ENCODE measurements at places on chromosomes 16 and 17.

- DNase-seq = no peak
These were observed 11.7 kb downstream of the TUBB3 start for GRCh38 chr16:89934611-89935553.

- peak; percentile 45 for DNase-seq
These were observed 922 bp upstream of the MRPL58 start for GRCh38 chr17:75011401-75012095.

- DNase-seq = no peak
These were observed 18.0 kb downstream of the APOH start for GRCh38 chr17:66211047-66211810.

DNA sequence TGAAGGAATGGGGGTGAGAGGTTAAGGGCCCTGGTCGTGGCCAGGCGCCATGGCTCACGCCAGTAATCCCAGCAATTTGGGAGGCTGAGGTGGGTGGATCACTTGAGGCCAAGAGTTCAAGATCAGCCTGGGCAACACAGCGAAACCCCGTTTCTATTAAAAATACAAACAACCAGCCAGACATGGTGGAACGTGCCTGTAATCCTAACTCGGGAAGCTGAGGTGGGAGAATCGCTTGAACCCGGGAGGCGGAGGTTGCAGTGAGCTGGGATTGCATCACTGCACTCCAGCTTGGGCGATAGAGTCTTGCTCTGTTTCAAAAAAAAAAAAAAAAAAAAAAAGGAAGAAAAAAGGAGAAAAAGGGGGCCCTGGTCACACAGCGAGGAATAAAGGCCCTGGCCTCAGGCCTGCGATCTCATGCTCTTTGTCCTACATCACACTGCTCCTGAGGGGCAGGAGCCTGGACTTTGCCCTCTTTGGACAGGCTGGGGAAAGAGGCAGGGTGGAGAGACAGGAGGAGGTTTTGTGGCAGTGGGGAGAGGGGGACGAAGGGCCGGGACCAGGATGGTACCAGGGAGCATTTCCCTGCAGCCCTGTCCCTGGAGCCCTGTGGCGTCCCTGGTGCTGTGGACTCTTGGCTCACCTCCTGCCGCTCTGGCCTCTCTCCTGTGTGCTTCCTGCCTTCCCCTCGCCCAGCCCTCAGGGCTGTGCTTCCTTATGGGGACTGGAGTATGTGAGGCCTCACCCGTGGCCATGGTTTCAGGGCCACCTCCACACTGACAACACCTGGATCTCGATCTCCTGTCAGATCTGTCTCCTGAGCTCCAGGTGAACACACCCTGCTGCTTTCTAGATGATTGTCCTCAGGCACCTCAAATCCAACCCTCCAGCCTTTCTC is 19.7 kb upstream of the SLC25A19 start:
- DNase-seq = no peak

GRCh38 chr17:73302189-73302588 is 9.6 kb downstream of the CDC42EP4 start:
- DNase-seq = no peak

DNA sequence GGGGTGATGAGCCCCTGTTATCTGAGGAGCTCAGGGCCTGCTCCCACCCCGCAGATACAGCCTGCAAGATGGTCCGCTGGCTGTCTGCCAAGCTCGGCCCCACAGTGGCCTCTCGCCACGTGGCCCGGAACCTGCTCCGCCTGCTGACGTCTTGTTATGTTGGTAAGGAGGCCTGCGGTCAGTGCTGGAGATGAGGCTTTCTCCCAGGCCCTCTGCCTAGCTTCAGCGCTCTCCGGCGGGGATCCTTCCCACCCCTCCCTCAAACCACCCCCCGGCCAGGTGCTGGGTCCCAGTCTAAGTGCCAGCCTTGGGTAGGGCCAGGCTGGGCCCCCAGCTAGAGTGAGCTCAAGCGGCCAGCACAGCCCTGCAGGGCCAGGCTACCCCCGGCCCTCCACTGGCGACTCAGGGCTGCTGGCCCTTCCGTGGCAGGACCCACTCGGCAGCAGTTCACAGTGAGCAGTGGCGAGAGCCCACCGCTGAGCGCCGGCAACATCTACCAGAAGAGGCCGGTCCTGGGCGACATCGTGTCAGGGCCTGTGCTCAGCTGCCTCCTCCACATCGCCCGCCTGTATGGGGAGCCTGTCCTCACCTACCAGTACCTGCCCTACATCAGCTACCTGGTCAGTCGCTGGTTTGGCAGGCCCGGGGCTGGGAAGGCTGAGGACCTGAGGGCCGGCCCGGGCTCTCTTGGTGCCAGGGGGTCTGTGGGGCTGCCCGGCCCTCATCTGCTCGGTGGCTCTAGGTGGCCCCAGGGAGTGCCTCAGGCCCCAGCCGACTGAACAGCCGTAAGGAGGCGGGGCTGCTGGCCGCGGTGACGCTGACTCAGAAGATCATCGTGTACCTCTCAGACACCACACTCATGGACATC is 6.1 kb downstream of the WDR81 start:
- no peak for DNase-seq

DNA sequence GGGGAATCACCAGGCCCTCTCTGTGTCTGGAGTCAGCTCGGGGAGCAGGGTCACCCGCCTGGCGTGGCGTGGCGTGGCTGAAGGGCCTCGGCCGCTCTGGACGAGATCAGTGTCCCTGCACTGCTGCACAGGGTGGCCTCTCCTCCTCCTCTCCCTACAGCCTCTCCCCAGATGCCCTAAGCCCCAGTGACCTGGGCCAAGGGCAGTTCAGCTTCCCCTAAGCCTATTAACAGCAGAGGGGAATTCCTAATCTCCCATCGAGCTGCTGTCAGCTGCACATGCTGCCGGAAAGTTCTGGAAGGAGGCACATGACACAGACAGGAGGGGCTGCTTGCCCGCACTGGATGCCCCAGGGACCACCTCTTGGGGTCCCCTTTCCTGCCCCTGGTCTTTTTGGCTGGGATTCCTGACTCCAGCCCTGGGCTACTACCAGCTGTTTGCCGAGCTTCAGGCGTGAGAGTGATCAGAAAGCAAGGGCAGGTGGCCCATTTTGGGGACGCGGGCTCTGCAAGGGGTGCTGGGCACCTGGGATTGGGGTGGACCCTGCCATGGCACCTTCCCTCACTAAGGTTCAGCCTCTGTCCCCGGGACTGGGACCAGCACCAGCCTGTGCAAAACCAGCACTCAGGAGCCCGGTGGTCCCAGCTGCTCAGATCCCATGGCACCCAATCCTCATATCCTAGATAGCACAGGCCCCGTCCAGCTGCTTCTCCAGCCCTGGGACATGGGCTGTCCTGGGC is 794 bp downstream of the PDE6G start:
- DNase-seq = no peak

Data from amygdala (tissue), 56 donors.